ENCODE measurements at places on chromosomes 3 and 15. TPM values are rescaled to one million over a fixed set of nuclear protein-coding genes. Genes with fewer than 3 reads are reported as not detected.

Gene CHL1
- not detected for total RNA-seq

Gene MYO1E
- total RNA-seq = 121 TPM

Gene ZMYND10
- 0.68 TPM for total RNA-seq

Gene PPP1R14D
- total RNA-seq = not detected

Gene GLDN
- total RNA-seq = not detected

Gene CAND2
- not detected for total RNA-seq

Gene MNS1
- total RNA-seq = 1.5 TPM

- H3K27ac ChIP-seq = no peak overlapping the region
- no peaks in the 10 kb centered on the region for H3K4me1 ChIP-seq
- peak; percentile 51 for DNase-seq
Measured at GRCh38 chr15:84035399-84035766, 200.2 kb upstream of the GOLGA6L4 start.

GRCh38 chr3:55807210-55807609, 320.1 kb upstream of the WNT5A start:
- no peak overlapping the region for H3K27ac ChIP-seq
- H3K36me3 ChIP-seq = no peaks in the 10 kb centered on the region
- no peaks in the 10 kb centered on the region for H3K4me1 ChIP-seq
- no peaks in the 10 kb centered on the region for H3K27me3 ChIP-seq

DNA sequence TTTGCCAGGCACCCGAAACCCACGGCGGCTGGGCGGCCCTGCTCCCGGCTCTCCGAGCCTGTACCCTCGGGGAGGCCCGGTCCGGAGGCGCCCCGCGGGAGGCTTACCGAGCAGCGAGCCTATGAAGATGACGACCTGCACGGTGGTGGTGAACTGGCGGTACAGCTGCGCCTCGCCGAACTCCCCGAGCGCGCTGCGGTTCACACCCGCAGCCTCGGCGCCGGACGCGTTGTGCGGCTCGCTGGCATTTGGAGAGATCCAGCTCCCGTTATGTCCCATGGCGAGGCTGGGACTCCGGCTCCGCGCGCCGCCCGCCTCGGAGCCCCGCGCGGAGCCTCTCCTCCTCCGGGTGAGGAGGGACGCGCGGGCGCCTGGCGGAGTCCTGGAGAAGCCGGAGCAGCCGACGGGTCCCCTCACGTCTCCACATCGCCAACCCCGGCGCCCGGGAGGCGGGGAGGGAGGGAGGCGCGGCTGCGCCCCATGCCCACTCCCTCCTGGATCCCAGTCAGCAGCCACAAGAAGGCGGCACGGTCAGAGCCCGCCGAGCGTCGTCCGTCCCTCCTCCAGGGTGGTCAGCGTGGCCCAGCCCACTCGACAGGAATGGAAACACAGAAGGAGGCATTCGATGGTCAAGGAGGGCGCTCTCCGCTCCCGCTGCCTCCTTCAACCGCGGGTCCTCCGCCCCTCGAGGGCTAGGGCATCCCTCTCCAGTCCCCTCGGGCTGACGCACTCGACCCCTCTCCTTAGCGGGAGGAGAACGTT, at the start of gene GPR176:
TSS of gene GPR176 (minus strand) at position 519 of the 762 bp plus-strand sequence. CDS start at position 279, 240 bp downstream.
- peak within 1 kb of the TSS; percentile 78 for H3K4me3 ChIP-seq
- H3K4me1 ChIP-seq = peaks cover 22% of the 10 kb centered on the region
- H3K27me3 ChIP-seq = no peaks in the 10 kb centered on the region
- DNase-seq = no peak

DNA sequence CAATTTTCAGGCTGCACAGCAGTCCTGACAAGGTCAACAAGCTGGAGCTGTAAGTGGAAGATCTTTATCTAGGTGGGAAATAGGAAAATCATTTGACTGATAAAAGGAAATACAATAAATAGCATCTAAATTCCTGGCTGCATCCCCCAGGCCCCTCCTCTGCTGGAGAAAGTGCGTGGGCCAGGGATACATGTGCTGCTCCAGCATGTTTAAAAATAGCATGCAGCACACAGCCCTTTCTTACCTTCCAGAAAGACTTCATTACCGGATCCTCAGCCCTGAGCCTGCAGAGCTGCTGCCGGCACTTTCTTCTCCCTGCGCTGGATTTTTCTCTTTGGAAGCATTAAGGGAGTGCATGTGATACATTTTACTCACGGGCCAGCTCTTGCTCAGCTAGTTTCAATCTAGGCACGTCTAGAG, 77.3 kb downstream of the HMG20A start:
- no peaks in the 10 kb centered on the region for H3K27me3 ChIP-seq
- DNase-seq = no peak
- H3K36me3 ChIP-seq = no peaks in the 10 kb centered on the region

GRCh38 chr3:120506828-120507774, 56.3 kb upstream of the FSTL1 start:
- H3K27ac ChIP-seq = no peak overlapping the region
- H3K4me3 ChIP-seq = no peak overlapping the region
- H3K27me3 ChIP-seq = no peaks in the 10 kb centered on the region
- peaks cover 17% of the 10 kb centered on the region for H3K4me1 ChIP-seq
- peak; percentile 59 for DNase-seq

DNA sequence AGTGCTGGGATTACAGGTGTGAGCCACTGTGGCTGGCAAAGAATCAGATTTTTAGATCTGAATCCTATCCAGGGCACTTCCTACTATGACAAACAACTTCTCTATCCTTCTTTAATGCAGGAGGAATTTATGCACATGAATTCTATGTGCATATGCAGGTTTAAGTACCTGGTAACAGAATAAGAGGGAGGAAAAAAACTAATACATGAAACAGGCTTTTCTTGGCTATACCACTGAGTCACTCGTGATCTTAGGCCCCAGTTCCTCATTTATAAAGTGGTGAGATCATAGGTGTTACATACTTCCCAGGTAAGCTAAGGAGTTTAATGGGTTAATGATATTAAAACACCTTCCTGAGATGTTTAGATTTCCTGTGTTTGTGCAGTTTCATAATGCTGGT, 108.2 kb downstream of the TP63 start:
- peaks cover 4% of the 10 kb centered on the region for H3K4me1 ChIP-seq
- no peak overlapping the region for H3K4me3 ChIP-seq
- no peak for DNase-seq
- H3K27ac ChIP-seq = no peak overlapping the region

GRCh38 chr3:36095238-36095637, 285.1 kb upstream of the STAC start:
- no peak overlapping the region for H3K27ac ChIP-seq
- no peak for DNase-seq
- H3K36me3 ChIP-seq = no peaks in the 10 kb centered on the region
- H3K4me3 ChIP-seq = no peak overlapping the region

GRCh38 chr15:69117431-69117871, 43.0 kb upstream of the GLCE start:
- H3K36me3 ChIP-seq = peaks cover 5% of the 10 kb centered on the region
- no peak overlapping the region for H3K27ac ChIP-seq
- no peak overlapping the region for H3K4me3 ChIP-seq
- H3K4me1 ChIP-seq = peaks cover 21% of the 10 kb centered on the region
- H3K27me3 ChIP-seq = no peaks in the 10 kb centered on the region

DNA sequence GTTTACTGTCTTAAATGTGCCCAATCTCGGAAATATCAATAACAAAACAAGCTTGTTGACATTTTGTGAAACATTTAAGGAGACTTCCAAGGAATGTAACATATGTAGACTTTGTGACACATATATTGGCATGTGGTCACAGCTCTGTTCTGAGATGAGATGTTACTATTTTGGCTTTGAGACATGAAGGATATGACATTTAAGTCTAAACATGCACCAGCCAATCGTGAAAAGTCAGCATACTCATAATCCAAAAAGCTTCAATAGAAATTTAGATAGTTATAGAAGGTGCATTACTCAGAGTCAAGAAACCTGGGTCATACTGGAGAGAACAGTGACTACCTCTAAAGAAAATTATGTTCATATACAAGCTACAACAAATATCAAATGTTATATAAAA, 13.4 kb downstream of the COMMD2 start:
- no peak for DNase-seq
- peaks cover 21% of the 10 kb centered on the region for H3K36me3 ChIP-seq
- H3K27ac ChIP-seq = no peak overlapping the region

DNA sequence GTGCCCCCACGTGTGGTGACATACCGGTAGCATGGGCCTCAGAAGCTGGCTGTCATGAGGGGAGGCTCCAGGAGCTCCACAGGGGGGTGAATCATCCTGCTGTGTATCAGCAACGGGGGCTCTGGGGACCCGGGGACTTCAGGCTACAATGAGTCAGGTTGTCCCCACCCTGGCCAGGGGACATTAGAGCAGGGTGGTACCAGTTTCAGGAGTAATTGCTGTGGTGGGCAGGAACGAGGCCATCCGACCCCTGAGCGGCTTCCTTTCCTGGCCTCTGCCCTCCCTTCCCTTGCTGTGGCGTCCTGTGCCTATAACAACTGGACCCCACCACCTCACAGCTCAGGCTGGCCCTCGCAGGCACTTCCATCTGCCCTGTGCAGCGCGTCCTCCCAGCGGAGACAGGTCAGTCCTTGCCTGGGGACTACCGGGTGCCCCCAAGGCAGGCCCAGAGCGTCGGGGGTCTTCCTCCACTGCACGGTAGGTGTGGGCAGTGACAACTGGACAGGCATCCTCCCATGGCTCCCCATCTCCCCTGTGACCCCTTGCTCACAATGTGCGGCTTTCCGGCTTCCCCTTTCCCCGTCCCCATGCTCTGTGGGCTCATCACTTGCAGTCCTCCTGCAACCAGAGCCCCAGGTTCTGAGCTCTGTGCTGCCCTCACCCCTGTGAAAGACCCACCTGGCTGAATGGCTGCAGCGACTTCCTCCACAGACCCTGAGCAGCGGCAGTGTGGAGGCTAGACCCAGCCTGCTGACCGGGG, 57.0 kb downstream of the KLF15 start:
- no peak for DNase-seq
- H3K4me1 ChIP-seq = no peaks in the 10 kb centered on the region
- H3K4me3 ChIP-seq = no peak overlapping the region
- no peak overlapping the region for H3K27ac ChIP-seq

- H3K27ac ChIP-seq = no peak overlapping the region
- no peak overlapping the region for H3K4me3 ChIP-seq
- no peaks in the 10 kb centered on the region for H3K4me1 ChIP-seq
- DNase-seq = no peak
Measured at GRCh38 chr3:54150864-54151467, 28.6 kb downstream of the CACNA2D3 start.

DNA sequence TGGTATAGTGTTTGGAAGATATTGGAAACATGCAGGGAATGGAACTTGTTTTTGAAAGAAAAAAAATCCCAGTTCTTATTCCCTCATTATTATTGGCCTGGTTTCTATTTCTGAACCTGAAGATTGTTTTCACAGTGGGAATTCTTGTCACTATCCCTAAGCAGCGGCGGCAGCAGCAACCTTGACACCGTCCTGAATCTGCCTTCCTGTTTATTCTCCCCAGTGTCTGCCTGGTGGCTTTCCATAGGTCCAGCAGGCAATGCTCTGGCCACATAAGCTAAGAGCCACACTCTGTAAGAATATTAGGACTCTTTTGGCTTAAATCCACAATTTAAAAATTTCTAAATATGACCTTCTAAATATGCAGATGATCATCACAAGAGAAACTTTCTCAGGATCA, 178.0 kb downstream of the PLCL2 start:
- H3K27me3 ChIP-seq = no peaks in the 10 kb centered on the region
- no peaks in the 10 kb centered on the region for H3K36me3 ChIP-seq
- no peak overlapping the region for H3K27ac ChIP-seq

- no peaks in the 10 kb centered on the region for H3K27me3 ChIP-seq
- no peak overlapping the region for H3K4me3 ChIP-seq
- no peak for DNase-seq
- no peaks in the 10 kb centered on the region for H3K36me3 ChIP-seq
- H3K4me1 ChIP-seq = no peaks in the 10 kb centered on the region
Measured at GRCh38 chr3:58719684-58720083, 53.1 kb upstream of the FAM3D start.
